ENCODE measurements at places on chromosomes 5 and 9.

DNA sequence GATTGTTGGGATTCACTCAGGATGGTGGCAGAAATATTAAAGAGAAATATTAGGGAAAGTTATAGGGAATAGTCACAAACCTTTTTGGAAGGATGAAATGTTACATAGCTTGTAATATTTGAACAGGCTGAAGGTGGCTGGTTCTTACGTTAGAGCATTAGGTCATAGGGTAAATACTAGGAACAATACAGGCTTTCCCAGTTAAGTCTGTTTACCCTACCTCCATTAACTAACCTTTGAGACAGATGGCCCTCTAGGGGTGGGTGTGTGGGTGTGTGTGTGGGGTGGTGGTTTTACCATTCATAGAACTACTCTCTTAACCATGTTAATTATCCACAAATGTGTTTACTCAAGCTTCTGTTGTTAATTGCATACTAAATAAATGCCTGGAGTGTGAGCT is 94.3 kb upstream of the STK32A start:
- DNase-seq: no peak

- no peak for DNase-seq
Observed at GRCh38 chr9:16848179-16848578, 22.3 kb downstream of the BNC2 start.

DNA sequence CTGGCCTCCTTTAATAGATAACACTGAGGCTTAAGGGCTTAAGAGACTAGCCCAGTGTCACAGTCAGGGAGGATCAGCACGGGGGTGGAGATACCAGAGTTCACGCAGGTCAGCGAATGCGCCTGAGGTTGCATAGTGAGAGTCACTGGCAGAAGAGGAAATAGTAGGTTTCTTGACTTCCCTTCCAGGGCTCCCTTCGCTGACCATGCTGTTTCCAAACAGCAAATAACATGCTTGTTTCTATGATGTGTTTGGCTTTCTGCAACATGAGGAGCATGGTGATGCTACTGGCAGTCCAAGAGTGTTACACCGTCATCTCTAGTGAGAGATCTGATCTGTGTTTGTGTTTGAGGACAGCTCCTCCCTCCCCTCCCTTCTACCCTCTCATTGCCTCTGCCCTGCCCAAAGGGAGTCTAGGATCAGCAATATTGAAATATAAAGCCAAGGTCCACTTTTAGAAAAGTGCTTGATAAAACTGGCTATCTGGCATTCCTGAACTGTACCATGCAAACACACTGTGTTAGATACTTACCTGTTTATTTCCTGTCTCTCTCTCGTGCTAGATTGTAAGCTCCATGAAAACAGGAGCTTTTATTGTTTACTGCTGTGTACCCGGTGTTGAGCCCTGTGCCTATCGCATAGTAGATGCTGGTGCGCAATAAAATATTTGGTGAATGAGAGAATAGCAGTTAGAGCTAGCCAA is 12.3 kb downstream of the TLE4 start:
- no peak for DNase-seq

DNA sequence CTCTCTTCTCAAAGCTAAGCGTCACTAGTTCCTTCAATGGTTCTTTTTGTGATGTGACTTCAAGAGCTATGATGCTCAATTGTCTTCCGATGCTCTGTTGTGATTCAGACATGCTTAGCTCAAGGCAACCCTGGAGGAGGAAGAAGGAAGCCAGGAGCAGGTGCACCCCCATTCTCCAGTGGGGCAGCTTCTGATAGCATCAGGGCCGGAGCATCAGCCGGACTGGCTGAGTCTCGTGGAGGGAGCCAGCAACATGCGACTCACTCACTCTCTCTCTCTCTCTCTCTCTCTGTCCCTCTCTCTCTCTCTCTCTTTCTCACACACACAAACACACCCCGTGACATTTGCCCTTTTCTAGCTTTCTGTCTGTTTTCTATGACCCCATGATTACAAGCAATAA is 140.2 kb downstream of the HSD17B3 start:
- DNase-seq: no peak

GRCh38 chr9:114424126-114424525 is 36.3 kb upstream of the AKNA start:
- no peak for DNase-seq

GRCh38 chr5:5558102-5558501 is 135.6 kb downstream of the ICE1 start:
- no peak for DNase-seq

DNA sequence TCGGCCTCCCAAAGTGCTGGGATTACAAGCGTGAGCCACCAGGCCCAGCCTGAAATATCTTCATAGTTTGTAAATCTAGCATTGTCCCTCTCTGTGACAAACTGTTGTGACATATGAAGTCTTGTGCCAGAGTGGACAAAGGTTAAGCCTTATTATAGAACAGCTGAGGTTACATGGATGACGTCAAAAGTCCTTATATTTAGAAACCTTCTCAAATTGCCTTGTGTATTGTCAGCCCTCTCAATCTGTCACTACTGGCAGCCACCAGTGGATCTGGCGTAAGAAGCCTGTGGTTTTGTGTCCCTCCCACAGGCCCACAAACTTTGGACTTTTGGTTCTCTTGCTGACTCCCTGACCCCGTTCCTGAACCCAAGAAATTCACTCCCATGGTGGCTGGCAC is 79.4 kb upstream of the CCDC112 start:
- no peak for DNase-seq

GRCh38 chr5:115097236-115097635 is 72.5 kb downstream of the TRIM36 start:
- no peak for DNase-seq

DNA sequence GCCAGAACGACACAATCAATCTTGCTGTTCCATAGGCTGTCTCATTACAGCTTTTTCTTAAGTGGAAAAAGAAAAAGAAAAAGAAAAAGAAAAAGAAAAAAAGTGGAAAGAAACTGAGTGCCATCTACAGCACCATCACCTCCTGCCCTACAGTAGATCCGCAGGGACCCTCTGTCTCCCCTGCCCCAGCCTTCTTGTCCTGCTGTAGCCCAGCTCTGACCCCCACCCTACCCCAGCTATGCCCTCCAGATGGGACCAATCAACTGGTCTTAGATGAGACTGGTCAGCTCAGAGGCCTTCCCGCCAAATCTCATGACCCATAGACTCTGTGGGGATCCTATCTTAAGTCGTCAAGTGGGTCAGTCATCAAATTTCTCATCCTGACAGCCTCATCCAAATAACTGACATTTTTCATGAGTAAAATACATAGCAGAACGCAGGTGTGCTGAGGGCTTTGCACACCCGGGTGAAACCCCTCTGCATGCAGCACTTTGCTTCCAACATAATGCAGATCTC is 34.8 kb downstream of the TSPAN17 start:
- DNase-seq: no peak

- DNase-seq: no peak
Observed at GRCh38 chr5:33371660-33372059, 69.1 kb upstream of the TARS1 start.

DNA sequence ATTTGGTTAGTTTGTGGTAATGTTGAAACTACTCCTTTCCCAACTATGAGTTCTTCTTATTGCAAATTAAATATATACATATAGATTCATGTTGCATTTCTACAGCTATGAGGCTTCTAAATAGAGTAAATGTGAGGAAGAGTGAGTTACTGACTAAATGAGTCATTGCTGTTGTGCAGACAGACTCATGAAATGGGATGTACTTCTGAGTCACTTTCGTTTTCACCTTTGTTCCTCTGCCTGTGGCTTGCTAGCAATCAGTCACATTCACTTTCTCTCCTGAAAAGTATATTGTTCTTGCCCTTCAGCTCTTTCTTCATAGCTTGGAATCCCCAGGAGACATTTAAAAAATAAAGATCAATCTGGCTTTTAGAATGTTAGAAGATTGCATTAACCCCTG is 295.5 kb upstream of the SMC2 start:
- no peak for DNase-seq

DNA sequence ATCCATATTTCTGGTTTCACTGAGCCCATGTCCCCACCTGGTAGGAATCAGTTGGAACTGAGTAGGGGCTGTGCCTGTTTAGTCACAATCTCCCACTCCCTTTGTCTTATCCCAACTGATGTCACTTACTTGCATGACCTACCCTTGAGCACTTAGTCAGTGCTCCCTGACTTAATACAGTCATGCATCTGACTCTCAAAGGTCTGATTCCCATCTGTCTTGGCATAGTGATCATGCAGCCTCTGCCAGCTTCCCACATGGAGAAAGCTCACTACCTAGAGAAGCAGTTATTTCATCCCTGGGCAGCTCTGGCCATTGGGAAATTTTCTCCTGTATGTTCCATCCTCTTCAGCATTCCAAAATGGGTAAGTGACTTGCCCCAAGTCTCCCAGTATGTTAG is 24.8 kb downstream of the ABLIM3 start:
- DNase-seq: no peak

- no peak for DNase-seq
Observed at GRCh38 chr5:36717131-36717695, 110.8 kb downstream of the SLC1A3 start.

DNA sequence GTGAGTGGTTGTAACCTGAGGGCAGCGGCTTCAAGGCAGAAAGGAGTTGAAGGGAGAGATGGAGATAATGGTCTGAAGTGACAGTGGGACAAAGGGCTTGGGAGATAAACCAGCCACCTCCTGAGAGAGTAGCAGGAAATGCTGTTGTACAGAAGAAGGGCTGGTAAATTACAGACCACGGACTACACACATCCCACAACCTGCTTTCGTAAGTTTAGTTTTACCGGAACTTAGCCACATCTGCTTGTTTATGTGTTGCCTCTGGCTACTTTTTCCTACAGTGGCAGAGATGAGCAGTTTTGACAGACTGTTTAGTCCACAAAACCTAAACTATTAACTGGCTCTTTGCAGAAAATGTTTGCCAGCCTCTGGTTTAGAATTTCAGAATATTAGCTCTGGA is 269.5 kb downstream of the ARHGEF28 start:
- no peak for DNase-seq

GRCh38 chr9:10045598-10045997 is 567.2 kb downstream of the PTPRD start:
- no peak for DNase-seq

- no peak for DNase-seq
Observed at GRCh38 chr5:9712506-9712905, 82.4 kb upstream of the TAS2R1 start.

DNA sequence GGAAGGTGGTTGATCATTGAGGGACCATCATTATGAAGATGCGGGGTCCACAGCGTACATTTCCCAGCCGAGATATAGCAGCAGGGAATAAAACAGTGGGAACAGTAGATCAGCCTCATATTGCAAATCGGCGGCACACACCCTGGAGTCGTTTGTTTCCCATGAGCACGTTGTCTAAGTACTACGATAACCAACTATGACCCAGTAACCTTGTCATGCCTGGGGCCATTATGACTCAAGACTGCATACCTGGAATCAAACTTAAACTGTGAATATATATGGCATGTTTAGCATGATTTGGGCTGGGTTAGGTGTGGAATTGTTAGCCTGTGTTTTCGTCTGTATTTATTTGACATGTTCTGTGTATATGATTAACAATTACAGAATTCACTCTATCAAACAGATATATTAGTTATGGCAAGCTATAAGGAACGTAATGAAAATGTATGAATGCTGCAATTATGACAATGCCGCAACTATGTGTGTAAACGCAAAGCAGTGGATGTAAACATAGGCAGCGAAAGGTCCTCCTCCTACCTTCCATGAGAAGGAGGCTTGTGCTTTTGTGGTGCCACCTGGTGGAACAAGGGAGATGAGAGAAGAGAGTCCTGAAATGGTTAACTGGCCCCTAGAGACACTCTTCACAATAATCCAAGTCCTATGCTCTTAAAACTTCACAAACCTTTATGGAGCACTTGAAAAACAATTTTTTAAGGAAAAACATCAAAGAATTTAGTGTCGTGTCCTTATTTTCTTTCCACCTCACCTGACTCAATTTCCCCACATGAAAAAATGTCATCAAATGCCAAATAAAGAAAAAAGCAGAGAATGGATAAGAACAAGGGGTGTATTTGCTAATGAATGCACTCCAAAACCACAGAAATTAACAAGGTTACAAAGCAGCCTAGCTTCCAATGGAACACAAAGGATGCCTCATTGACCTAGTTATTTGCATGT is 47.1 kb downstream of the SEMA5A start:
- DNase-seq: no peak

- no peak for DNase-seq
Observed at GRCh38 chr5:114243972-114244317, 117.9 kb upstream of the KCNN2 start.

DNA sequence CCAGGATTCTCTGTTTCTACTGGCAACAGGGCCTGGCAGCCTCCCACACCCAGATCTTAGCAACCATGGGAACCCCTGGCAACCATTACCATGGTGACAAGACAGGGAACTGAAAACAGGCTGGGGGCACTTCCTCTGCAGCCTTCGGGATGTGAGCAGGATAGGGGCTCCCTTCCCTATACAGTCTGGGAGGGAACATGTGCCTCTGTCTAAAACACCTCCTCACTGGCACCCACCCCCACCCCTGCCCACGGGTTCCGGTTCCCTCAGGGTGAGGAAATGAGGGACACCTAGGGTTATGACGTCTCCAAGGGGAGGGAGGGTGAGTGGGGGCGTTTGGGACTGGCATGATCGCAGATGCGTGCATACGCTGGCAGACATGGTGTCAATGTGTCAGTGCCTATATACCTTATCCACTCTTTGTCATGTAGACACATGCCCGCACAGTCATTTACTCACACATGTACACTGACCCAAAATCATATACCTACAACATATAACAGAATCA is 3.0 kb upstream of the DNAJB5 start:
- peak; percentile 11 for DNase-seq

All from activated CD4-positive, CD25-positive, alpha-beta regulatory T cell (primary cell).